ENCODE measurements at places on chromosomes 3 and 15.

DNA sequence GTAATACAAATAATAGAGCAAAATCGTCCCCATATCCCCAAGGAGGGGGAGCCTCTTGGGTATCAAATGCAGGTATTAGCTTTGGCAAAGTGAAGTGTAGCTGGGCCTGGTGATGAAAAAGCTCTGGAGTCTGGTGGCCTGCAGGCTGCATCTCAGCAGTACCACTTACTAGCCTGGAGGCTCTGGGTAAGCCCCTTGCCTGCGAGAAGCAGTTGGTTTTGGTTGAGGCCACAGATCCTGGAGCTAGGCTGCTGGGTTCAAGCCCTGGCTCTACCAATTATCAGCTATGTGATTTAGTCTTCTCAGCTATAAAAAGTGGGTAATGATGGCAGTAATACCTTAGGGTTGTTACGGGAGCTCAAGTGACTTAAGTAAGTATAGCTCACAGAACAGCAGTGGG, 6.1 kb downstream of the KCNAB1 start:
- DNase-seq, result no peak

DNA sequence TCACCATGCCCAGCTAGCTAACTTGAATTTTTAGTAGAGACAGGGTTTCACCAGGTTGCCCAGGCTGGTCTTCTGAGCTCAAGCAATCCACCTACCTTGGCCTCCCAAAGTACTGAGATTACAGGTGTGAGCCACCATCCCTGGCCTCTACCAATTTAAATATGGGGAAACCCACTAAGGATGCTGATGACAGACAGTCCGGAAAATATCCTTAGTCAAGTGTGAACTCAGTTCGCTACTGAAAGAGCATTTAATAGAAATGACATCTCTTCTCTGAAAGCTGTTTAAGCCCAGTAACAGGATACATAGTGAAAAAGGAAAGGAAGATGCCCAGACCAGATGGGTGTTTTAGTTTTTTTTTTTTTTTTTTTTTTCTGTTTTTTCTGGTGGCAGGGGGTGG, 7.7 kb upstream of the GRAMD2A start:
- no peak for DNase-seq

DNA sequence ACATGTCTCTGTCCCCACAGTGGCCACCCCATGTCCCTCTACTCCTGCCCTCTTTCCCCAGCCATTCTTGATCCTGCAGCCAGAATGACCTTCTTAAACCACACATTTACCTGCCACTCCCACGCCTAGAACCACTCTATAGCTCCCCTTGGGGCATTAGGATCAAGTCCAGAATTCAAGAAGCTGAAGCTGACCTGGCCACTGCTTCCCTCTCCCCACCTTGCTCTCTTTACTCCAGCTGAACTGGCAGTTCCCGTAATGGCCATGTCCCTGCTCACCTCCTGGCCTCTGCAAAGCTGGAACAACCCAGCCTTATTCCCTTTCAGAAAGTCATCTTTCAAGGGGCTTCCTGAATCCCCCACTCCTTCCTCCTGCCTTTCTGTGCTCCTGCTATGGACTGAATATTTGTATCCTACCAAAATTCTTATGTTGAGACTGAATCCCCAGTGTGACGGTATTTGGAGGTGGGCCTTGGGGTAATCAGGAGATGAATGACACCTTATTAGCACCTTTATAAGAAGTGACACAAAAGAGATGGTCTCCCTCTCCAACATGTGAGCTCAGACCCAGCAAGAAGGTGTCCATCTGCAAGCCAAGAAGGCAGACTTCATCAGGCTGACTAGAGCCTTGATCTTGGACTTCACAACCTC, 3.8 kb downstream of the CSRNP1 start:
- no peak for DNase-seq

- no peak for DNase-seq
These were observed 946.8 kb downstream of the OTOL1 start for GRCh38 chr3:162443376-162443775.

GRCh38 chr15:67303490-67304363, 49.1 kb downstream of the IQCH start:
- no peak for DNase-seq

DNA sequence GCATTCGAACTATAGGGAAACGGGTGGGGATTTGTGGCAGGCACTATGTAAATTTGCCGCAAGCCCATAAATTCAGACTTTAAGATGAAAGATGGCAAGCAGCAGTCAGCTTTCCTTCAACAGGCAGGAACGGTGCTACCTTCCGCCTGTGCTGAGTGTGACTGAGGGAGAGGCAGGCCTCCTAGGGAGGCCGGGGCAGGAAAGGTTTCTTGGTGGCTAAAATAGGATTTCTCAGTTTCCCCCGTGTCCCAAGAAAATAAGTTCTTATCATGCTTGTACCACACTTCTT, 12.5 kb downstream of the FLNB start:
- no peak for DNase-seq

- no peak for DNase-seq
These were observed 120.8 kb downstream of the GMPS start for GRCh38 chr3:155991212-155991611.

DNA sequence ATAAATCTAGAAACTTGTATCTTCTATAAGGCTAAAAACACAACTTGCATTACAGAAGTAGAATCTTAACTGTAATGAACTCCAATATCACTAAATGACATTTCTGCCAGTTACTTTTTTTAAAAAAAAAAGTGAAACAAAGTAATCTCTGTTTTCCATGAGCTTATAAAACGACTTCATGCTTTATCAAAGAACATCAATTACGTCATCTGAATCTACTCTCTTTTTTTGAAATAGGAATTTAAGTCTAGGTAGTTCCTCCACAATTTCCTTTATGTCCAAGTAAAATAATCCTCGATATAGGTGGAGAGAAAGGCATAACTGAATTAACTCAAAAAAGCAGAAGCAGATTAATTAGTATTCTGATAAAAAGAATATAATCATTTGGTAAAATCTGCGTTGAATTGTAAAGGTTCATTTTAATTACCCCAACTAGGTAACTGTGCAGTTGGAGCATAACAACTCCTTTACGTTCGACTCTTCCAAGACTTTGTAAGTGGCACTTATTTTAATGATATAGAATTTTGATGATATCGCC, 1.4 kb downstream of the UACA start:
- DNase-seq, result no peak

DNA sequence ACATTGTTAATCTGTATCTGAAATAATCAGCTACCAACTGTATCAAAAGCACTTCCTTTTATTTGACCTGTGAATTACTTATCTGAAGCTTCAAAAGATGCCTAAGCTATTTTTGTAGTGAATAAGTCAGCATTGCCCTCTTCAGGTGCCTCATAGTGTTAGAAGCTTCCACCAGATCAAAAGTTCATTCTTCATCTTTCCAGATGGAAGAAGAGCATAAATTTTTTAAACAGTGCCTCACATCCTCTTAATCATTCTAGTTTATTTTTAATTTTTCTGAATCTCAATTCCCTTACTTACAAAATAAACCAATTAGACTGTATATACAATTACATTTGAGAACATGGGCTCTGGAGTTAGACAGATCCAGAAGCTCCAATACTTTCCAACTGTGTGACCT, 65.0 kb downstream of the MYO5A start:
- DNase-seq, result no peak

GRCh38 chr3:89488800-89489580, 381.6 kb downstream of the EPHA3 start:
- DNase-seq, result no peak
